ENCODE measurements at places on chromosomes 3 and 15.

DNA sequence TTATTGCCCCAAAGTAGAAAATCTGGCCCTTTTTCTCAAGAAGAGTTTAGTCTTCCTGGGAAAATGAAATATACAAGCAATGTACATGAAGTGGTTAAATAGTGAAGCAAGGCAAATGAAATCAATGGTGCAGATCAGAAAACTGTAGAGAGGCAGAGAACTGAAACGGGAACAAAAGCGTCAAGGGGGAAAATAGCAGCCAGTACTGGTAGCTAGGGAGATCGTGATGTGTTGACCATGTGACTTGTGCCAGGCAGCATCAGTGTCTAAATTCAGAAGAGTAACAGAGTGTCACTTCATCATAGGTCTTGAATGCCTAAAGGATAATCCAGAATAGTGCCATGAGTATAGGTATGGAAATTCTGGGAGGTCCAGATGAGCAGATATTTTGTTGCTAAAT is 163.1 kb downstream of the CHL1 start:
- DNase-seq, result no peak

- DNase-seq, result no peak
Measured at GRCh38 chr3:11593318-11594034, 50.2 kb downstream of the VGLL4 start.

DNA sequence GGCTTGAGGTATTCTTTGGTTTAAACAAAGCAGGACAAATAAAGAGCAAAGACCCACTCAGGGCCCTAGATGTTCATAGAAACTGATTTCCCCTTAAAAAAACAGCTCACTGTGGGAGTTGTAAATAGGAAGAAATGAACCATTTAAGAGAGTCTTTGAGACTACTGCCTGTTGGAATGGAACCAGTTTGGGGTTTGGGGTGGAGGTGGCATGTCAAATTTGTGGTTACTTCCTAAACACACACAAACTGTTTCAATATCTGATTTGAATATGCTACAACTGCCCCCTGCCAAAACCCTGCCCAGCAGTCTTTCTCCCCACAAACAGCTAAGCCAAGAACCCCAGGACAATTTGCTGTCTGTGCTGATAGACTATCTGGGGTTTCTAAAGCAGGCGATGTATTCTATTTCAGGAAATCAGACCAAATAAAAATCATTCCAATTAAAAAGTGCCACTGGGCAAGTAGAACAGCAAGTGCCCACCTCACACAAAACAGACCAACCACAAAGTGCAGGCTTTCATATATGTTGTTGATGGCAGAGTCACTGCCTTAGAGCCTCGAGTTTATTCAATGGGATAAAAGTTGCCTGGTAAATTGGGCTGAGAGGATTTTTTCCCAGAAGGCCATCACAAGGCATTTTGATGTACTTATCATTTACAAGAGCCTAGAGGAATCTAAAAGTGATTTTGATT is 293.9 kb upstream of the PROK2 start:
- DNase-seq, result peak; percentile 14

GRCh38 chr3:37504583-37505357 is 330.4 kb upstream of the LRRFIP2 start:
- DNase-seq, result no peak

- DNase-seq, result no peak
Measured at GRCh38 chr3:51478630-51479029, 21.2 kb downstream of the DCAF1 start.

DNA sequence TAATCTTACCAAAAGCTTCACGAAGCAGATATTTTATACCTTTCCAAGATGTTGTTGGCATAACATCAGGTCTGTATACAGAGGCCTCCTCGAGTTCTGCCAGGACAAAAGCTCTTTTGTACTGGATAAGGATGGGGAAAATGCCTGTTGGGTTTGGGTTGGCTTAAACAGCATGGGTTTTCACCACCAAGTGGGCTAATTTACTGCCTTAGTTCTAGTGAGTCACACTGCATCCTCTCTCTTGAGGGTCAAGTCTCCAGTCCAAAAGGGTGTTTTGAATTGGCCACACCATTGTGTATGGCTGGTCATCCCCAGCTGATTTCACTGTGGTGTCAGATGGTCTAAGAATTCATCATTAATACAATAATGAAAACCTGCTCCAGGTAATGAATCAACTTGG is 26.1 kb upstream of the BHLHE40 start:
- DNase-seq, result no peak

GRCh38 chr3:170778240-170779217 is 91.5 kb downstream of the RPL22L1 start:
- DNase-seq, result no peak

DNA sequence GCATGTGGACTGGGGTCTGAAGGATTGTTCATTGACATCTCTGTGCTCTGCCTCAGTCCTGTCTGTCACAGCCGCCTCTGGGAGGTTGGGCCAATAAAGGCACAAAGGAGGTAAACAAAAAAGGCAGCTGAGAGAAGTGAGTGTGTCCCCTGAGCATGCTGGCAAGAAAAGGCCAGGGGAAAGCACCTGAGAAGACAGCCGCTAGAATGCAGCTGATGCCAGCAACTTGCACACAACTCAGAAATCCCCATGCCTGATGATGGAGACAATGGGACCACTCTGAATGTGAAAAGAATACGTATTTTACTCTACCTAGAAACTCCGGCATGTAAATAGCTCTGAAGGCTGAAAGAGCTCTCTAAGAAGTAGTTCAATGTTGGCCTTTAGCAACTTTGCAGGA is 118.7 kb downstream of the KCNH8 start:
- DNase-seq, result no peak

GRCh38 chr3:23573827-23574226 is 231.9 kb upstream of the UBE2E1 start:
- DNase-seq, result no peak

DNA sequence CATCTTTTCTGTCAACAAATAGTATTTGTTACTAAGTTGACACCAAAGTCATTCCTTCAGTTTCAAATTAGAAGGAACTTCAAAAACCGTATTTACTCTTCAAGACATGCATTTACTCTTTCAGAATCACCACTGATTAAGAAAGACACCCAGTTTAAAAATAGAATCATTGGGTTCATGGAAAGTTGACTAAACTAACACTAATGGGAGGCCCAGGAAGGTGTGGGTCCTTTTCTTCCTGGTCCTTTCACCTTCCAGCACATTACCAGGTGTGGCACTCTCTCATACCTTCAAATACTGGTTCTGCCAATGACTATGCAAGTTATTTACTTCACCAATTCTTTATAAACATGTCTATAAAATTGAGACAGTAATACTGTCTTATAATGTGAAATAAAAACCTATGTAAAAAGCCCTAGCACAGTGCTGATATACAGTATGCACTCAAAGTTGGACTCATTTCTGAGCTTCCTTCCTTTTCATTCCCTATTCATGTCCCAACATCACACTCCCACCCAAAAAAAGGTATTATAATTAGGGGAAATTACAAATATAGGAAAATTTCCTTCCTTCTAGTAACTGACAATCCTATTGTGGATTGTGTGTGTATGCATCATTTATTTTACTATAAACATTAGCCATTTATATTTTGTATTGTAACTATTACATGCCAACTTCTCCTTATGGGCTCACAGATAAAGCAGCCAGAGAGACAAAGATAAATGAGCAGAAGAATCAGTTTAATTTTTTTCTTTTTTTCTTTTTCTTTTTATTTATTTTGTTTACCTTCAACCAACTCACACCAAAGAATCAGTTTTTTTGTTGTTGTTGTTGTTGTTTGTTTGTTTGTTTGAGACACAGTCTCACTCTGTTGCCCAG is 48.9 kb downstream of the LRRFIP2 start:
- DNase-seq, result no peak

GRCh38 chr3:32113981-32114545 is 7.6 kb downstream of the GPD1L start:
- DNase-seq, result no peak

GRCh38 chr3:197450308-197450707 is 105.5 kb downstream of the BDH1 start:
- no peak for DNase-seq

DNA sequence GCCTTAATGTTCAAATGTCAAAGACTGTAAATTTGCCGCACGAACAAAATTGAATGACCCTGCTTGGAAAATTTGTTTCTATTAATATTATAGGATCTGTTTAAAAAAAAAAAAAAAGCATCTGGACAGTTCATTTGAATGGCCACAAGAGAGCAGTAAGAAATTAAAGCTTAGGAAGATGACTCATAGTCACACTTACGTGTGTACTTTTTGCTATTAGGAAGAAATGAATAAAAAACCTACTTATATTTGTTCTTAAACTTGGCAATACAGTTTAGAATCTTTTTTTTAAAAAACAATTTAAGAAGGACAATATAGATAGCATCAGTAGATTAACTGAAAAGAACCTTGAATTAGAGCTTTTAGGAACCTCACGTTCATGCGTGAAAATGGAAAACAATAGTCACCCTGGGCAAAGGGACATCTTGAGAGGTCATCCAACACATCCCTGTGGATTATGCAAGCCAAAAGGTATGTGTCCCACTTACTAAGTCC is 621.8 kb downstream of the MECOM start:
- peak; percentile 80 for DNase-seq

- peak; percentile 80 for DNase-seq
Measured at GRCh38 chr3:170488802-170489201, 70.1 kb downstream of the CLDN11 start.

DNA sequence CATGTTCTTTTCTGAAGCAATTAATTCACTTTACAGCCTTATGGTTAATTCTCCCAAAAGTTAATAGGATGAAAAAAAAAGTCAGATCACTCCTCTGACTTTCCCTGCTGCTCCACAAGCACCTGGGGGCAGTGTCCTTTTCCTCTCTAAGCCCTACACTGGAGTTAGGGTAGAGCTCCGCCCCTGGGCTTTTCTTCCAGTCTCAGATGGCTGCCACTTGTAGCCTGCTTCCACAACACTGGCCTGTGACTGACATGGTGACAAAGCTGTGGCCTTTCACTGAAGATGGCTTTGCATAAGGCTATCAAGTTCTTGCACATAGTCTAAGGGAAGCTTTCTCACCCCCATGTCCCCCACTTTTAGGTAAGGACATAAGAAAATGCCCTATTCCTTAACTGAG is 1.3 kb upstream of the MON1A start:
- no peak for DNase-seq

GRCh38 chr15:67761343-67761742 is 64.0 kb upstream of the SKOR1 start:
- DNase-seq, result no peak

Data from cardiac fibroblast (primary cell).